ENCODE measurements at places on chromosomes 11 and 22.

GRCh38 chr11:125398994-125399640, 96.9 kb downstream of the FEZ1 start:
- DNase-seq = no peak

- DNase-seq = no peak
Measured at GRCh38 chr11:112394304-112394703, 133.6 kb upstream of the PLET1 start.

- DNase-seq = no peak
Measured at GRCh38 chr11:44446366-44446762, 119.1 kb upstream of the CD82 start.

DNA sequence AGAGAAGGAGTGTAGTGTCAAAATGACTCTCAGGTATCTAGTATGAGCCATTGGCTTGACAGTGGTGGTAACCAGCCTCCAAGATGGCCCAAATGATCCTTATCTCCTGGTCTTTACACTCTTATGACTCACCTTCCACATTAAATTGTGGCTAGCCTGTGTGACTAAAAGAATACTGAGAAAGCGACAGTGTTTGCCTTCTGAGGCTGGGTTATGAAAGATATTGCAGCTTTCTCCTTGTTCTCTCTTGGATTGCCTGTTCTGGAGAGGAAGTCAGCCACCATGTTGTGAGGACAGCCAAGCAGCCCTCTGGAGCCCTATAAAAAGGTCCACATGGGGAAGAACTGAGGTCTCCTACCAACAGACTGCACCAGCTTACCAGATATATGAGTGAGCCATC, 15.8 kb downstream of the C11orf71 start:
- no peak for DNase-seq

DNA sequence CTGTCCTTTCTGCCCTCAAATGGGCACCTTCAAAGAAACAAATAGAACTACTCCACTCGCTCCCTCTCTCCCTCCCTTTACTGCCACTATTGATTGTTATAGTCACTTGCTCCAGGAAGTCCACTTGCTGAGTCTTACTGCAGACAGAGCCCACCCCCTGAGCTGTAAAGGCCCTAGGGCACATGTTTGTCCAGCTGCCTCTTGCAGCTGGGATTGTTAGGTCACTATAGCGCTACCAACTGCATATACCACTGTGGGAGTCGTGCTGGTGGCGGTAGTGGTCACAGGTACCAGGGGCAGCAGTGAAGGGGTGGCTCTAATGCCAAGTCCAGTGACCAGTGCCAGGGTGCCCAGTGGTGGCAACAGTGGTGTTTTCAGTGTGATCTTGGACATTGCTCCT, 4.4 kb upstream of the SREBF2 start:
- DNase-seq = no peak

- DNase-seq = no peak
Measured at GRCh38 chr11:19631712-19632498, 80.7 kb upstream of the NAV2 start.

DNA sequence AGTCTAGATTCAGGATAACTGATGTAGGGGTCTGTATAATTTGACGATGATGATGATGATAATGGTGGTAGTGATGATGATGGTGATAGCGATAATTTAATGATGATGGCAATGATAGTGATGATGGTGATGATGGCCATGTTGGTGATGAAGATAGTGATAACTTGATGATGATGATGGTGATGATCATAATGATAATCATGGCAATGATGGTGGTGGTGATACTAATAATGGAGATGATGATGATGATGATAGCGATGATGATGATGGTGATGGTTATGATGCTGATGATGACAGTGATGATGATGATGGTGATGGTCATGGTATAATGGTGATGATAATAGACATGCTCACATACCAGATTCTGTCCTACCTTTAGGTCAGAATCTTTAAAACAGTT, 66.2 kb upstream of the SEZ6L start:
- no peak for DNase-seq

DNA sequence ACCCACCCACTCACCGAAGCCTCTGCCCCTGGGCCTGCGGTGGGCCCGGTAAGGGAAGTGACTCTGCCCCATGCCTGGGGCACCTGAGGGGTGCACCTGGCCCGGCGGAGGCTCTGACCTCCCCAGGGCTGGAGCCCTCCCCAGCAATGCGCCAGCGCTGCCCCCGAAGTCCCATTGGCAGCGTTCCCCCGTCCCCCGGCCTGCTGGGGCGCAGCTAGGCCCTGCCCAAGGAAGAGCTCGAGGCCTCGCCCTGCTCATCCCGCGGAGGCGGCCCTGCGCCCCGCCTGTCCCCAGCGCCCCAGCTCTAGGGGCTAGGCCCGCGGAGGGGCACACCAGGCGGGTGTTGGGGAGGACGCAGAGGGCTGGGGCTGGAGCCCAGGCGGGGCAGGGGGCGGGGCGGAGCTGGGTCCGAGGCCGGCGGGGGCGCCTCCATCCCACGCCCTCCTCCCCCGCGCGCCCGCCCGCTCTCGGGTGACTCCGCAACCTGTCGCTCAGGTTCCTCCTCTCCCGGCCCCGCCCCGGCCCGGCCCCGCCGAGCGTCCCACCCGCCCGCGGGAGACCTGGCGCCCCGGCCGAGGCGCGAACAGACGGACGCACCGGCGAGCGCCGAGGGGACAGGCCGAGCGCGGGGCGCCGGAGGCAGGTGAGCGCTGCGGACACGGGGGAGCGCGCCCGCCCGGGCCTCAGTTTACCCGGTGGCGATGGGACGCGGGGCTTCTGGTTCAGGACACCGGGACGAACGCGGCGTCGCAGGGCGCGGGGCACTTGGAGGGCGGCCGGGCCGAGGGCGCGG, at the start of gene EPS8L2:
EPS8L2 (plus strand) TSS at position 586 of the 793 bp plus-strand sequence. CDS start 3,177 bp downstream, outside the sequence.
- no peak for DNase-seq

- DNase-seq = no peak
Measured at GRCh38 chr22:20254975-20255946, 12.9 kb downstream of the RTN4R start.

GRCh38 chr11:129861702-129862522, 33.5 kb downstream of the NFRKB start:
- peak; percentile 98 for DNase-seq

- no peak for DNase-seq
Measured at GRCh38 chr11:94747146-94747545, 21.0 kb upstream of the AMOTL1 start.

DNA sequence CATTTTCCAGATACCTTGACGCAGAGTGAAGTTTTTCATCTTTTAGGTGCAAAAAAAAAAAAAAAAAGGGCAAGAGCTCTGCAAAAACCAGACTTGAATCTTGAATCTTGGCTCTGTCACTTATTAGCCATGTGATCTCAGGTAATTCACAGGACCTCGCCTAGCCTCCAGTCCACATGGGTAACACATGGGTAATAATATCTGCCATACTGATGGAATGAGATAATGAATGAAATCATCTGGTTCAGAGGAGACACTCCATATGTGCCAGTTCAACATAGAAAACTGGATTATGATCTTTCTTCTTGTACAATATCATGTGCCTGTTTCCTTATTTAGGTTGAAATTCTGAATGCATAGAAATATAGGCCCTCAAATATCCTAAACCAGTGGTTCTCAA, 8.6 kb upstream of the AMOTL1 start:
- no peak for DNase-seq

DNA sequence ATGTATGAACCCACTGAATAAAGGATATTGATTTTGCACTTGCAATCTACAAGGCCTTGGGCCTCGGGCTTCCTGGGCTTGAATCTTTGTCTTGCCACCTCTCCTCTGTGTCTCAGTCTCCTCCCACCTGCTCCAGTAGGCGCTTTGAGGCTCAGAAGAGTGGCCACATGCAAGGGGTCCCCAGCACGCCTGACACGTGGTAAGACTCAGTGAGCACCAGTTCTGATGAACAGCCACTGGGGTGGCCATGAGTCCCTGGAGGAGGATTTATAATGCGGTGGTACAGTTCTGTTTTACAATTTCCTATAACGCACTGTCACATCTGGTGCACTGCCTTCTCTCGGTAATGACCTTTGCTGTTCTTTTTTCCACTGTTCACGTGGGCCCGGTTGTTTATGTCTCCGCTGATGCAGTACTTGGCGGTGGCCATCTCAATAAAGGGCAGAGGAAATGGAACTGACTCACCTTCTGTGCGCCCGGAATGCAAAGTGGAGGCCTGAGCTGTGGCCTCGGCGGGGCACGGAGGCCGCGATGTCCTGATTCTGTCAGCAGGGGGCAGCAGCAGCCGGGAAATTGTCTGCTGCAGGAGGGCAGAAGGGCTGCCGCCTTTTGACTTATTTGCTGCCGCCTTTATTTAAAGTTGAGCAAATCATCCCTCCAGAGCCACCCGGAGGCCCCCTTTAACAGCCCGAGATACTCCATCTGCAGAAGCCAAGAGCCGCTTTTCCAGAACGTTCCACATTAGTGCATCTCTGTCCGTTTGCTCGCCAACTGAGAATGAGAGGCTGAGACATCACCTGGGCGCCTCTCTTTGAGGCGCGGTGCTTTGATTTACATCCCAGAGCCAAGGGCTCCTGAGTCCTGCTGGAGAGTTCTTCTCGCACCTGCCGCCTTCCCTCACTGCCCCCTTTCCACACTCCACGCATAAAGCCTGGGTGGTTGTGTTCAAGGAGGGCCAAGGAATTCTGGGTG, 6.0 kb upstream of the IFT27 start:
- DNase-seq = no peak

GRCh38 chr11:60469723-60470122, 14.1 kb downstream of the MS4A1 start:
- no peak for DNase-seq

DNA sequence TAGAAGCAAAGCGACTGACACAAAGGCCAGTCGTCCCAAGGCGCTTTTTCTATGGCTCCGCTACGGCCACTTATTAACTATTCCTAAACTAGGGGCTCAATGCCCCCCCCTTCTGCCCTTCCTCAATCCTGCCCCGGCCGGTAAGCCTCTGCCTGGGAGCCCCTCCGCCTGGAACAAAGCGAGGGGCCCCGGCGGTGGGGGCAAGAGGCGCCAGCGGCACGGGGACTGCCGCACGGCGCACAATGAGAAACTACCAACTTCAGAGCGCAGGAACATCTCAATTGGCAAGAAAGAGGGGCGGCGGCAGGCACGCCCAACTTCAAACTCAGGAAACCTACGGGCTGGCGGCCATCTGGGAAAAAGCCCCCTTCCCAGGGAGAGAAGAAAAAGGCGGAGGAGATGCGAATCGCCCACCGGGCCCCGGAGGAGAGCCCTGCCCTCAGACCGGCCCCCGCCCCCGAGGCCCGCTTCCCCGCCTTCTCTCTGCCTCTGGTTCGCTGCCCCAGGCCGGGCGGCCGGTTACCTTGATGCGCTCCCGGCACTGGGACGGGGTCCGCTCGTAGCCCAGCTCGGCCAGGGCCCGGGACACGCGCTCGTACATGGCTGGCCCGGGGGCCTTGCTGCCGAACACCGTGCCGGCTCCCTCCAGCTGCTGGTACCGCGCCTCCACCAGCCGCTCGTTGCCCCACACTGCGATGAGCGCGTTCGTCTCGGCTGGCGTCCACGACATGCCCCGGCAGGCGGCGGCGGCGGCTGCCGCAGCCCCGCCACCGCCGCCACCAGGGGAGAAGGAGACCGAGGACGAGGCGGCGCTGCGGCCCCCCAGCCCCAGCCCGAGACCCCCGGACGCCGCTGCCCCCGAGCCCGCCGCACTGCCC, 619 bp downstream of the MSANTD2 start:
- no peak for DNase-seq

GRCh38 chr22:41563051-41563711, 2.4 kb downstream of the CSDC2 start:
- DNase-seq = peak; percentile 78

- peak; percentile 91 for DNase-seq
Measured at GRCh38 chr11:24575392-24575791, 78.5 kb downstream of the LUZP2 start.

DNA sequence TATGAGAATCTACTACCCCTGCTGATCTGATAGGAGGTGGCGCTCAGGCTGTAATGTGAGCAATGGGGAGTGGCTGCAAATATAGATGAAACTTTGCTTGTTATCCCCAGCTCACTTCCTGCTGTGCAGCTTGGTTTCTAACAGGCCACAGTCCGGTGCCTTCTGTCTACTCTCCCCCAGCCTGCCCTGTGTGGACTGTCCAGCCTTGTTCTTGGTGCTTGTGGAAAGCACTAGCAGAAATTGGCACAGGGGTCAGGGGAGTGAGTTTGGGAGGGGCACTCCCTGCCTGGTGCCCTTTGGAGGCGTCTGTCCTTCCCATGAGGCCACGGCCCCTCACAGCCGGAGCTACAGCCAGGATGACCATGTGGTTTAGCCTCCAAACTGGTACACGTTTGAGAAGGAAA, 14.3 kb downstream of the MOV10L1 start:
- no peak for DNase-seq

DNA sequence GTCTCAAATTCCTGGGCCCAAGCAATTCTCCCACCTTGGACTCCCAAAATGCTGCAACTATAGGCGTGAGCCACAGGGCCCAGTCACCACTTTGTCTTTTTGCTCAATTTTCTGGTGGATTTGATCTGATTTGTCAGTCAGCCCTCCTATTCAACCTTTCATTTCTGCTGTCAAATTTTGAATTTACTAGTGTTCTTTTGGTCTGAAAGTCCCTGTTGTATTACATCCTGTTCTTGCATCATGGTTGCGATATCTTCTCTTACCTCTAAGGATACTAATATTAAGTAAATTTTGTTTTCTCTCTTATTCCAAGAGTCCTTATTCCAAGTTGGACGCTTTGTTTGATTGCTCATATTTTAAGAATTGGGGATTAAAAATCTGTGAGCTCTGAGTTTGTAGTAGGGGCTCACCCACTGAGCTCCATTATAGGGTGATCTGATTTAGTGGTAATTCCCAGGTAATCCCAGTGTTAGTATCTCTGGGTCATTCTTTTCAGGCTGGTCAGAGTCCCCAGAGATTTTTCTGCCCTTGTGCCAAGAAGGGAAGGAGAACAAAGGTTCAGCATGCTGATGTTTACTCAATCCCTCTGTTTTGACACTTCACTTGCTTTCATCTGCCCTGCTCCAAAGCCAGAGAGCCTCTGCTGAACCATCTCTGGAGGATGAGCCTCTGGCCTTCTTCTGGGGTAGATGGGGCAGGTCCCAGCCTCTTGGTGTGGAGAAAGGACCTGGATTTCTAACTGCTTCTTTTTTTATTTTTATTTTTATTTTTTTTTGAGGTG, 10.0 kb downstream of the UPB1 start:
- DNase-seq = no peak

DNA sequence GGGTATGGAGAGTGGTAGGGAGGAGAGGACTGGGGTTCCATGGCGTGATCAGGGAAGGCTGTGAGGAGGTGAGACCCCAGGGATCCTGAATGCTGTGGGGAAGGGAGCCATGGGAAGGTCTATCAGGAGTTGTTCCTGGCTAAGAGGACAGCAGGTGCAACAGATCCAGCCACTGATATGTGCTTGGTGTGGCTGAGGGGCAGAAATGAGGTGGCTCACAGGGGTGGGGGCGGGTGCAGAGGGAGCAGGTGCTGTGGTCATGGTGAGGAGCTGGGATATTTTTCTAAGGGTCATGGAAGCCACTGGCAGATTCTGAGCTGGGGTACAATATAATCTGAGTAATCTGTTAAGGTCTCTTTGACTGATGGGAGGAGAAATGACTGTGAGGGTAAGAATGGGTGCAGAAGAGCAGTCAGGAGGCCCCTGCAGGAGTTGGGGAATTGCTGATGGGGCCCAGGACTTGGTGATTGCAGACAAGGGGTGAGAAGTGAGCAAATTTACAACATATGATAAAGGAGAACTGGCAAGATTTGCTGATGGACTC, 31.3 kb upstream of the DMC1 start:
- no peak for DNase-seq

GRCh38 chr11:93500759-93501158, 42.4 kb downstream of the SMCO4 start:
- DNase-seq = no peak

Data from retinal pigment epithelial cell (primary cell).